ENCODE measurements at places on chromosomes 7 and 10.
A peak's percentile ranks its signal among the peaks of the same experiment; 100 is the strongest.

DNA sequence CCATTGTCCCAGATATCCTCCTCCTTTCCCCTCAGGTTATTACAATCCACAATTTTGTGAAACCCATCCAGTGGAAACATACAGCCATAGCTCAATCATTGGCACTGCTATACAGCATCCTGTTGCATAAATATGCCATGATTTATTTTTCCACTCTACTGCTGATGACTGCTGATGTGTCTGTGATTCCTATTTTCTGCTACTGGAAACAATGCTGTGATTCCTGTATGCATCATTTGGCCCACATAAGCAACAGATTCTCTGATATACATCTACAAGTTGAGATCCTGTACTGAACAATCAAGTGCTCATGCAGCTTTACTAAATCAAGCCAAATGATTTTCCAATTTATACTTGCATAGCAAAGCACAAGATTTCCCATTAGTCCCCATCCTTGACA lies 39.6 kb downstream of the CUL2 start:
- DNase-seq = no peak

DNA sequence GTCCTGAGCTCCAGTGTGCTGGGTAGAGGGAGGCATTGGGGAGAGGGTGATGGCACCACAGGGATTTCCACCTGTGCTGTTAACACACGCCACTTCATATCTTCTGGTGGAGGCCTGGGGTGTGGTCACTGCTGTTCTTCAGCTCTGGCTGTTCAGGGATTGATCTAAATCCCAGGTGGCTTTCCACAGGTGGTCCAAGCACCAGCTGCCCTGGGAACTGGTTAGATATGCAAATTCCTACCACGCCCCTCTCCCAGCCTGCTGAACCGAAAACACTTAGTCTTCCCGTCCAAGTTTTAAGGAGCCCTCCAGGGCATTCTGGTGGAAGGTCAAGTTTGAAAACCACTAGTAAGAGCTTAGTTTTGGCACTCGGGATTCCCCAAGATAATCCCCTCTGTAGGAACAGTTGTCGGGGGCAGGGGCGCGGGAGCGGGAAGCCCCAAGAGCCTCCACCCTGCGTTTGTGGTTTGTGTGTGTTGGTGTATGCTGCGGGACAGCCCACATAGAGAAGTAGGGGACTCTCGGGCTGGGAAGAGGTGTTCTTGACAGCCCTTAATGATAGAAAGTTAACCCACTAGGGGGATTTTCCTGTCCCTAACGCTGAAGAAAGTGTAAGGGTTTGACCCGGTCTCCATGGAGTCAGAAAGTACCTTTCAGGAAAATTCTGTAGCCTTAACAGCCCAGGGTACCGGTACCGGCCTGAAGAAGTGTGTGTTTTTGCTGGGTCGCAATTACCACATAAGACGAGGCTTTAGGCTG lies 5.1 kb downstream of the DEPP1 start:
- no peak for DNase-seq

DNA sequence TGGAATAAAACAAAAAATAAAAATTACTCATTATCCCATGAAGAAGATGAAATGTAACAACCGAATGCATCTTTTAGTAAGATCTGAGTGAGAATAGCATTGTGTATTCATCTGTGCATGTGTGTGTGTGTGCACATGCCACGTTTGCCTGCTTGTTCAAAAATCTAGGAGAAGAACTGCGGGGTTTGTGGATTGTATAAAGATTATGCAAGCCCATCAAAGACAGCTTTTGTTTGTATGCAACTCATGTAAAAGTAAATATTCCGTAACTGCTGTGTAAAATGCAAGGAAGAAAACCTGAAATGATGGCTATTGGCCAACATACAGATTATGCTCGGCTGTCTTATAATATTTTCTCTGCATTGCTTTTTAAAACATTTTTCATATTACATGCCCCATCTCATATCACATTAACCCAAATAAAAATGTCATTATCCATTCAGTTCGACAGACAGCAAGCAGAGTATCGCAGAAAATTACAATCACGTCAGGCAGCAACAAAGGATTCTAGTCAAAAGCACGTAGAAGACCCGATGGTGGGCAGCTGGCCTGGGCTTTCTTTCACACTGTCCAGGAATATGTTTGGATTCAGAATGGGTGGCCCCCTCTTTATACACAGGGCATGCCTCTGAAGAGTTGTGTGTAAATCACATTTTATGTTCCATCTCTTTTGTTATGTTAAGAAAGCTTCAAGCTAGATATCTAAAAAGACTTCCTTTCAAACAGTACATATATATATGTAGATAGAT lies 114.0 kb downstream of the PARP12 start:
- no peak for DNase-seq

DNA sequence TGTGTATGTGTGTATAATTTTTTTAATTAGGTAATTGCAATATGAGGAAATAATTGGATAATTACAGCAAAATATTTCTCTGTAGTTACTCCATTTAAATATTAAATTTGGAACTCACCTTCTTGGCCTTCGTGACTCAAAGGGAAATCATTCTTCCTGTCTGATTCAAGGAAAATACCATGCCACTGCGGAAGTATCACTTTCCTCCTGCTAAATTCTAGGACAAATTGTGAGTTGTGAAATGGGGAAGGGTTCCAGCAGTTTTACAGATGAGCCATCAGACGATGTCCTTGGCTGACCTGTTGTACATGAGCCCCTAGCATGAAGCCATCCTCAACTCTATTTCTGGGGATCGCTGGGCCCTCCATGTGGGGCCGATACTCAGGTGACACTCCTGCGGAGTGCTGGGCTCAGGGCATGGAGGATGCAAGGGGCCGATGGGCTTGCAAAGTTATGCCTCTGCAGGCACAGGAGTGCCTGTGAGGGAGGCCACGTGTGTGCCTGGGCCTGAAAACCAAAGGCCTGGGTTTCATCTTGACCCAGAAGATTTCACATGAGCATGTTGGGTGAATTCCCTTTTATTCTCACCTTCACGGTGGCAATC lies 179.6 kb upstream of the TCERG1L start:
- DNase-seq = no peak

GRCh38 chr7:16778476-16778875 lies 24.9 kb downstream of the TSPAN13 start:
- no peak for DNase-seq

DNA sequence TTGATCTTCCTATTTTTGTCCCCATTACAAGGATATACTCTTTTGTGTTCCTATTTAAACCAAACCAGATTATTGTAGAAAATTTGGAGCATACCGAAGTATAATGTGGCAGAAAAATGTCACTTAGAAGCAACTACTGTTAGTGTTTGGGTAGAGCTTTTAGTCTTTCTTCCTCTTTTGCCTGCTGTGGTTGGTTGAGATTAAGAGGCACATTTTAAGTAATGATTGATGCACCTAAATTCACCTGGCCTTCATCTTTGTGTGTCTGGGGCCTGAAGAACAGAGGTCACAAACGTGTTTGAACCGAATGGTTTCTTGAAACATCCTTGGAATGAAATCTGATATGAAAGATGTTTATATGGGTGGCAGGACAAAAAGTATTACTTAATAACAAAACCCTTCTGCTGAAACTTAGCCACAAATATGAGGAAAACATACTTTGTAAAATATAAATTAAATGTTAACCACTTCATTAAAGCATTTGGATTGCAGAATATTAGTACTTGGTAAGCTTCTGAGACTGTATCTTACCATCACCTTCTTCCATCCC lies 2.6 kb downstream of the BPGM start:
- peak; percentile 56 for DNase-seq

DNA sequence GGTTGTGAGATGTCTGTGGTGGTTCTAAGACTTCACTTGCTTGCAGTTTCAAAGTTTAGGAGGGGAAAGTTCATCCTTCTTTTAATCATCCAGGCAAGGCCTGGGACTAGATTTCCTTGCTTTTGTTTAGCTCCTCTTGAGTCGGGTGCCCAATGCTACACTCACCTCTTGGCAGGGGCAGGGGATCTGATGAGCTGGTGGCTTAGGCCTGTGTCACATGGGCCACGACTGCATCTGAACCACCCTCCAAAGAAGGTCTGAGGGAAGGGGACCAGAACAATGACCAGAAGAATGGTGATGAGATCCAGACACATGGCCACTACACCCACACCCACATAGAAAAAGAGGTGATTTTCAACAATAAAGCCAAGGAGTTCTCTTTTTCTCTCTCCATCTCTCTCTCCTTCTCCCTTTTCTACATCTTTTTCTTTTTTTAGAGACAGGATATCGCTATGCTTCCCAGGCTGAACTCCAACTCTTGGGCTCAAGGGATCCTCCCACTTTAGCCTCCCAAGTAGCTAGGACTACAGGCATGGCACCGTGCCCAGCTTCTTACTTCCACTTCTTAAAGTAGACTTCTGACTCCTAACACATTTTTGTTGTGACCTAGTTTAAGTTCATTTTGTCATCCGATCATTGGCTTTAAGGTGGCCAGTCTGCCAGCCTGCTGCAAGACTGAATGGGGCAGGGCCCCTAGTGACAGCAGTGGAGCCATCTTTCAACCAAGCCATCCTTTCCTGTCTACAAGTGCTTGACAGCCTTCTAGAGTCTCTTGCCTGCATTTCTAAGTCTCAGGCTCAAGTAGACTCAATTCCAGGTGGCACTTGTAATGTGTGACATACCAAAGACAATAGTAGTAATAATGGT lies 350.9 kb downstream of the RNLS start:
- peak; percentile 69 for DNase-seq

DNA sequence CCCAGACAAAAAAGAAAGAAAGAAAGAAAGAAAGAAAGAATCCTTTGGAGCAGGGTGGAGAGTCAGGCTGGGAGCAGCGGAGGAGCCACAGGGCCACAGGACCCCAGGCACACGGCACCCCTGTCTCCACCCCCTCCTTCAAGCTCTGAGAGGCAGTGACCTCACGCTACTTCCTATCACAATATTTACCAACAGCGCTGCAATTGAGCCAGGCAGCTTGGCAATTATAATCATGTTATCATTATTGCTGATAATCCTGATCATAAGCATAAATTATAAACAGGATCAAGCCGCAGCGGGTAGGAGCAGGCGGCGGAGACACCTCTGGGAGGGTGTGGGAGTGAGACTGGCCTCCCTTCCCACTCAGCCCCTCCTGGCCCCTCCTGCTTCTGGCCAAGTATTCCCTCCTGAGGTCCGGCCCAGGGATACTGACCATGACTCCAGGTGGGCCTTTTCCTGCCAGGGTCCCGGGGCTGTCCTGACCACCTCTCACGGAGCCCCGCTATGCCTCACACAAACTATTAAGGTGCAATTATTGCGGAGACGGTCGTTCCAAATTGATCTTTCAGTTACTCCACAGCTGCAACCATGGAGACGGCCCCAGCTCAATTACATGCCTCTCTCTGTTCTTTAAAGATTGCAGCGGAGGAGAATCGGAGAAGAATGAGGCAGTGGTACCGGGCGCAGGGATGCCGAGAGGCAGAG lies 10.0 kb upstream of the GTF2IRD1 start:
- no peak for DNase-seq

- no peak for DNase-seq
Observed at GRCh38 chr10:73799899-73800559, 11.4 kb downstream of the NDST2 start.

DNA sequence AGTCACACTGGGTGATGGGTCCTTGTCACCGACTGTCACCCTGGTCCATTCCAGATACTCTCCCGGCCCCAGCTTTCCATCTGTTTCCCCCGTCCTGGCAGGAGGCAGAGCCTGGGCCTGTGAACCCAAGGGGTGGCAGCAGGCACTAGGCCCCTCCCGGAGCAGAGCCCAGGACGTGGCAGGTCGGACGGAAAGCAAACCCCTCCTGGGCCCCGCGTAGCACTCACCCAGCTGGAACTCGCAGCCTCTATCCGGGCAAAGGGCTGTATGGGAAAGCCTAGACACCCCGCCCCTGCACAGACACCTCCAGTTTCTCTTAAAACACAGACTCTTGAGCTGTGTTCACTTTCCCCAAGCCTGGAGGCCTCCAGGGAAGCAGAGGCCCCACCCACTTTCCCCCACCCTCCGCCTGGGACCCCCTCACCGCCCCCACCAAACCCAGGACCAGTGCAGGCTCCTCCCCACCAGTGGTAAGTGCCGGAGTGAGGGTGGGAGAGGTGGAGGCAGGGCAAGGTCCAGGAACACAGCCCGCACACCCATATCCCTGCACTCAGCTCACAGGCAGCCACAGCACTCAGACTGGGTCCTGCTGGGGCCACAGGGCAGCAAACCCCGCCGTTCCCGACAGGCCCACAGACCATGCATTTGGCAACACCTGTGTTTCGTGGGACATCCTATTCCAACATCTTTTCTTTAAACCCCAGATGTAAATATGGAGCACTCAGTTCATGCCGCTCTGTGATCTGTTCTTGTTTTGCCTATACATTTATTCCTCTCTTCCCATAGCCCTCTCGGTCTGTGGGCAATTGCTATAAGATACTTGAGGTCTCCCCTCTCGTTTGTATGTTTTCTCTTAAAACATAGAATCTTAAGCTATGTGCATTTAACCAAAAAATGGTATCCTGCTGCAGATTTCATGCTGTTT lies 98.2 kb upstream of the PDGFA start:
- no peak for DNase-seq

DNA sequence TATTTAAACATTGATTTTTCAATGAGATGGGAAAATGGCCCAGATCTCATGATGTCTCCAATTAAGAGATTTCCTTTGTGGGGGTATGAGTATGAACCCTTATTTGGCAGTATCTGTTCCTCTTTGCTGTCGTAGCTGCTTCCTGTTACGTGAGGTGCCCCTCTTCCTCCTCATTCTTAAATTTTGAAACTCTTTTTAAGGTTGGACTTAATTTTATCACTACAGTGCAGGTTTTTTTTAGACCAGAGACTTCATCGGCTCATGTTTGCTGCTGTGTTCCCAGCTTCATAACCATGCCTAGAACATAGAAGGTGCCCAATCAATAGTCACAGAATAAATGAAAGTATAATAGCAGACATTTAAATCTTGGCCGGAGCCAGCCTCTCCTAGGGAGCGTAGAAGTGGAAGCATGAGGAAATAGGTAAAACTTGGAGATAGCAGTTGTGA lies 2.4 kb downstream of the MIOS start:
- no peak for DNase-seq

DNA sequence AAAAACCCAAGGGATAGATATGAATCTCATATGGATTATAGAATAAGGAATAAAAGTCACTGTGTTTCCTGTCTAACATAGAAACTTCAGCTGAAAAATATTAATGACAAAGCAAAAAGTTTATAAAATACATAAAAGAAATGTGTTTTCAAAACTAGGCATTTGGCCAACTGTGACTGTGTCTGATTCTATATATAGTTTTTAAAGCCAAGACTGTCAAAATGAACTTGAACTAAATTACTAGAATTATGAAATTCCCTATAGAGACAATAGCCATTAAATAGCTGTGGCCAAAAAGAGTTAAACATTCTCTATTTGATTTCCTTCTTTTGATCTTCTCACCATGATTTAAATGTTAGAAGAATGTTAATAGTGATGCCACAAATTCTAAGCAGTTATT lies 311.2 kb upstream of the SEMA3D start:
- DNase-seq = peak; percentile 26

GRCh38 chr7:151897161-151897731 lies 20.3 kb upstream of the PRKAG2 start:
- DNase-seq = no peak
